Activated CD4-positive, CD25-positive, alpha-beta regulatory T cell (primary cell): ENCODE measurements at places on chromosomes 7 and 10.

GRCh38 chr10:19629567-19629966 is 186.7 kb upstream of the PLXDC2 start:
- DNase-seq, result no peak

DNA sequence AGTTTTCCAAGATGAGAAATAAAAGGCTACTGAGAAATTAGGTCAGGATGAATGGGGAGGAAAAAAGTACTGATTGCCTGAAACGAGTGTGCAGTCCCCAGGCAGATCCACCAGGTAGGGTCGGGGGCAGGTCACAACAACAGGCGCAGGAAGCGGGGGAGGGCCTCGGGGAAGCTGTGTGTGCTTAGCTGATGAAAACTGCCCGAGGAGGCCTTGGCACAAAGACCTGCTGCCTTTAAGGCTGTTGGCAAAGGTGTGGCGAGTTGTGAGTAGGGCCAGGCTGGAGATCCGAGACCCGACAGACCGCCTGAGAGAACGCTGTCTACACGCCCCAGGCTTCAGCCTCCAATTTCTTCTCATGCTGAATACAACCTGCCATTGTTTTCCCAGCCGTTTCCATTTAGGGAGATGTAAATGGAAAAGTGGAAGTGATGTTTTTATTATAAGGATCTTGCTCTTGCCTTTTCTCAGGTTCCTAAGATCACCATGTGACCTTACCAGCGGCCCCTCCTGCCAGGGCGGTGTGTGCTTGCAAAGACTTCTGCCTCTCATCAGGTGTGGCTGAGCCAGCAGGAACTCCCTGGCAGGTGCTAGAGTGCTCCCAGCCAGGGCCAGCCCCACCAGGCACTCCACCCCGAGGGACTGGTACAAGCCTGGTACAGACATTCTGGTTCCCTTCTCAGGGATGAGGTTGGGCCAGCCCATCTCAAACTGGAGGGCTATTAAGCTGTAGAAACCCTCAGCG is 60.8 kb downstream of the DLG5 start:
- DNase-seq, result no peak

DNA sequence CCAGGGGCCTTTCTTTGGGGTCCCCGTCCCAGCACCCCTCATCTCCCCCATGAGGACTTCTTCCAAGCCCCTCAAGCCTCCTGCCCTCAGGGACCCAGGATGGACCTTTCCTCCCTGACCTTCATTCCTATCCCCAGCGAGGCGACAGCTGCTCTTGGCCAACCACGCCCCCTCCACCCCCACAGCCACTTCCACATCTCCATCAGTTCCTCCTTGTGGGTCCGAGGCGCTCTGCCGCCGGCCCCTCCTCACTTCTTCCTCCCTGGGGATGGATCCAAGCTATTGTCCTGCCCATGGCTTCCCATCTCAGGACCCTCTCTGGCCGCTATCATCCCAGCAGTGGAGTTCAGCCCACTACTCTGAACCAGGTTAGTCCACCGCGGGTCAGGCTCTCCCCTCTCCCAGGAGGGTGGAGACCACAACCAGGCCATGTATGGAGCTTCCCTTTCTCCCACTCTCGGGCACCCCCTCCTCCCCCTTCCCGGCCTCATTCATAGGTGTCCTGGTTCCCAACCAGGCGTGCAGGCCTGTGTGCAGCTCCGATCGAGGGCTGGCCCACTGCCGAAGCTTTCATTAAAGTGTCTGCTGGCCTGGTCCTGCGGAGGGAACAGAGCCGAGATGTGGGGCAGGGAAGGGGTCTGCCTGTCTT is 1.7 kb upstream of the SH2B2 start:
- DNase-seq, result no peak

DNA sequence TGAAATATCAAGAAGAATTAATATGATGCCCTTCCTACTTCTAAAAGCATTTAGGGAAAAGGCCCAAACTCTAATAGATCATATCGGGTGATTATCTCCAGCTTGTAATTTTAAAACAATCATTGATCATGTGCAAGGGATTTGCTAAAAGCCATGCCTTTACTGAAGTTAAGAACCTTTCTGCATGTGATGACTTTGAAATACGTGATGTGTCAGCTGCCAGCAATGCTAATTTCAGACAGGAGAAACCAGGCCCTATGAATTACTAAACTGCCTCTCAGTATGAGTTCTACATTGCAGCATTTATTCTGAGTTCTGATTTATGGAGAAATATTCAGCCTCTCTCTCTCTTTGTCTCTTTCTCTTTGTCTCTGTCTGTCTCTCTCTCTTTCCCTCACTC is 203.6 kb upstream of the AKR1E2 start:
- DNase-seq, result no peak

GRCh38 chr7:38834357-38834756 is 74.6 kb downstream of the VPS41 start:
- DNase-seq, result no peak

DNA sequence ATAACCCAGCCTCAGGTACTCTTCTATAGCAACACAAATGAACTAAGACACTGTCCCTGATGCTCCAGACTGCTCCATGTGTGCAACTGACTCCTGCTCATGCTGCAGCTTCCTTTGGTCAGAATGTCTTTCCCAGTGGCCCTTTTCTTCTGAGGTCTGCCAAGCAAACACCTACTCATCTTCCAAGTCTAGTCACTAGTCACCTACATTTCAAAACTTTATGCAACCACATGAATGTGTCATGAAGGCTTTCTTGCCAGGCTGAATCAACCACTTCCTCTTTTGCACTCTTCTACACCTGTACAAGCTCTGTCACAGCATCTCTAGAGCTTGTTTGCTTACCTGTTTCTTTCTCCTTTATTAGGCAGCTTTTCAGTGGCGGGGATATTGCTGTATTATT is 75.8 kb downstream of the LSMEM1 start:
- no peak for DNase-seq

GRCh38 chr7:154409703-154410311 is 357.6 kb downstream of the DPP6 start:
- DNase-seq, result no peak

GRCh38 chr10:132059760-132060508 is 5.8 kb upstream of the JAKMIP3 start:
- DNase-seq, result no peak

DNA sequence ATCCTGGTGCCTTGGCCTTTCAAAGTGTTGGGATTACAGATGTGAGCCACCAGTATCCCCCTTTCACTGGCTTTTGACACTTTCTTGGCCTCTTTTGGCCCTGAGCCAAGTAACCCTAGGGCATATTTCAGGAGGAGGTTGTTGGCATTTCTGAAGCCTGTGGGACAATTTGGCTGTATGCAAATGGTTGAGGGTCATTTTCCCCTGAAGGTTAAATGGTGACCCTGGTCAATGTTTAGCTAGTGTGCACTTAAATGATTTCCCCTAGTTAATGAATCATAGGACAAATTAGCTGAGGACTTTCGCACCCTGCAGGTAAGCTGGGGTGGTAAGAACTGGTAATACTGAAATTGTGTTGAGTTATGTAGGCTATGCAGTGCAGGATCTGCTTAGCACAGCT is 660.5 kb downstream of the LRMDA start:
- DNase-seq, result no peak

GRCh38 chr7:102837802-102838201 is 75.0 kb upstream of the LRRC17 start:
- no peak for DNase-seq

DNA sequence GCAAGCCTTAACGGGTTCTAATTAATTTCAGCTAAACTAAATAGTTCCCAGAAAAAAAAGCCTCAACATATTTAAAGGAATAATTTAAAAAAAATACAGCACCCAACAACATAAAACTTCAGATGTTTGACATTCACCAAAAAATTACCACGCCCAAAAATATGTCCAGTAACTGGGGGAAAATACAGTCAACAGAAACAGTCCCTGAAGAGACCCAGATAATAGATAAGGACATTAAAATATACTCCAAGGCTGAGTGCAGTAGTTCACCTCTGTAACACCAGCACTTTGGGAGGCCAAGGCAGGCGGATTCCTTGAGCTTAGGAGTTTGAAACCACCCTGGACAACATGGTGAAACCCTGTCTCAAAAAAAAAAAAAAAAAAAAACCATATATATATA is 78.0 kb downstream of the BTAF1 start:
- DNase-seq, result no peak

DNA sequence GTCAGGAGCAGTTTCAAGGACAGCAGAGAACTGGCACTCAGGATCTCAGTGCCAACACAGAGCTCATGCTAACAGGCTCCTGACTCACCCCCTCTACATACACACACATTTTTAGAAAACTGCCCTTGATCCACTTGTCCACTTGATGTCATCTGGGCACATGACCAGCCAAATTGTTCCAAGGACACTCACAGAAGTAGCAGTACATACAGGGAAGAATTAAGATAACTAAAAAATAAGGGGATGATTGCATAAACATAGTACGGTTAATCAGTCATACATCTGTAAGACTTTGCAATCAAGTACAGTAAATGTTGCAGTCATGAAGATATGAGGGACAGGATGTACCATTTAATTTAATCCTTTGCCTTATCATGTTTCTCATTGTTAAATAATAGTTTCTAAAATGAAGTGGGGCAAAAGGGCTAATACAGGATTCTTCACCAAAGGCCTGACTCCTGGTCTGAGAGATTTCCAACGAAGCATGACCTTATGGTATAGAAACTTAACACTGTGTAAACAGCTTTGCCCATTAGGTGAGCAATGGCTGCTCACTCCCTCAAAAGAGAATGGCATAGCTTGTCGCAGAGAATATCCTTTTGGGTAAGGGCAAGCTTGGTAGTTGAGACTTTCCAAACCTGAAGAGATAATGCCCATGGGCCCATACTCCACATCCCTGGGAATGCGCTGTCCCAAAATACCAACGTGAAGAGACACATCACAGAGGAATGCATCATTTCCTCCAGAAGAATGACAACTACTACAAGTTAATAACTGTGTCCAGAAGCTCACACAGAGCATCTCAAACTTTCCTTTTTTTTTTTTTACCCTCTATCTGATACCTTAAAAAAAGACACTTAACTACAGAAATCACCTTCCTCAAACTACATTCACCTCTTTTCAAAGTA is 94.1 kb downstream of the ARMH3 start:
- no peak for DNase-seq

- no peak for DNase-seq
Measured at GRCh38 chr7:9981742-9982349, 991.8 kb upstream of the PHF14 start.

DNA sequence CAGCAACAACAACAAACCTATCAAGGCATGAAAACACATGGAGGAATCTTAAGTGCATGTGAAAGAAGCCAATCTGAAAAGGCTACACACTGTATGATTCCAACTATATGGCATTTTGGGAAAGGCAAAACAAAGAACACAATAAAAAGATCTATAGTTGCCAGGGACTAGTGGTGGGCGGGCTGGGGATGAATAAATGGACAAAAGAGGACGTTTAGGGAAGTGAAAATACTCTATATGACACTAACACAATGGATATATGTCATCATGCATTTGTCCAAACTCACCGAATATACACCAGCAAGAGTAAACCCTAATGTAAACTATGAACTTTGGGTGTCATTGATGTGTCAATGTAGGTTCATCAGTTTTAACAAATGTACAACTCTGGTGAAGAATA is 89.1 kb downstream of the SEMA3E start:
- no peak for DNase-seq

DNA sequence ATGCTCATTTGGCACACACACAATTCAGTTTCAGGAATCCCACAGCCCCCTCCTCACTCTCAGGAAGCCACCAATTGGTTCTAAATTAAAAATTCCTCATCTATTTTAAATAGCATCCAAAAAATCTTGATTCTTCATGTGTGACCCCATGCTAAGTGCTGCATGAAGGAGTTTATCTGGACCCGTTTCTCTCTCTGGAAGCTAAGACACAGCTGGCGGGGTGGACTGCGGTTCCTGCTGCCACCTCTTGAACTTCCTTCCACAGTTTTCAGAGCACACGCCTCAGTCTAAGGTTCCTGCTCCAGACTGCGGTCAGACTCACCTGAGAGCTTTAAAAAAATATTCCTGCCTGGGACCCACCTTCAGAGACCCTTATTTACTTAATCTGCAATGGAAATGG is 34.5 kb downstream of the LYZL1 start:
- DNase-seq, result no peak

GRCh38 chr7:47602272-47603004 is 20.5 kb upstream of the TNS3 start:
- DNase-seq, result no peak
